ENCODE measurements at places on chromosomes 11 and 22.

- DNase-seq = no peak
These were observed at the start of gene OVOL1 for GRCh38 chr11:65786786-65787636. TSS of gene OVOL1 (plus strand) at chr11:65787063. CDS start at chr11:65787374, 311 bp downstream.

- no peak for DNase-seq
These were observed 4.9 kb downstream of the POLR3H start for GRCh38 chr22:41539146-41540005.

DNA sequence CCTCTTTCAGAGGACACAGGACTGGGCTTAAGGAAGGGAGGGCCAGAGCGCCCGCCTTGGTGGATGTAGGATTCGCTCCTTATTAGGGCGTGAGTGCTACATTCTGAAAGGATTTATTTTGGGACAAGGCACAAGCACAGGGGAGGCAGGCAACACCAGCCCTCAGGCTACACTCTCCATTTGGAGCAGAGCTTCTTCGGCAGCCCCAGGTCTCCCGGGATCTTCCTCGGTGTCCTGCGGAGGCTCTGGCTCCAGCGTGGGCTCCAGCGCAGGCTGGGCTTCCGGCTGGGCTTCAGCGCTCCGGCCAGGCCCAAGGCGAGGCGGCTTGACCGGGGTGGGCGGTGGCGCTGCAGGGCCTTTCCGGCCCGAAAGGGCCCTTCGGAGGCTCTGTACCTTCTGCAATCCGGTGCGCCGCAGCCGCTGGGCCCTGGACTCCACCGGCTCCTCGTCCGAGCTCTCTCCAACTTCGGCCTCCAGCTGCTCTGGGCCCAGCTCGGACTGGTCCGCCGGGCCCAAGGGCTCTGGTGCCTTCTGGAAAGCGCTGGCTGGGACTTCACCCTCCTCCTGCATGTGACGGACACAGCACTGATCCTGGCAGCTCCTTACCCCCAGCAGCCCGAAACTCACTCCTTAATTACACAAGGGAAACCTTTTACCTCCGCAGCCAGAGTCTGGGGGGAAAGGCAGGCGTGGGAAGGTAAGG lies 1.1 kb downstream of the CAVIN3 start:
- DNase-seq = no peak

DNA sequence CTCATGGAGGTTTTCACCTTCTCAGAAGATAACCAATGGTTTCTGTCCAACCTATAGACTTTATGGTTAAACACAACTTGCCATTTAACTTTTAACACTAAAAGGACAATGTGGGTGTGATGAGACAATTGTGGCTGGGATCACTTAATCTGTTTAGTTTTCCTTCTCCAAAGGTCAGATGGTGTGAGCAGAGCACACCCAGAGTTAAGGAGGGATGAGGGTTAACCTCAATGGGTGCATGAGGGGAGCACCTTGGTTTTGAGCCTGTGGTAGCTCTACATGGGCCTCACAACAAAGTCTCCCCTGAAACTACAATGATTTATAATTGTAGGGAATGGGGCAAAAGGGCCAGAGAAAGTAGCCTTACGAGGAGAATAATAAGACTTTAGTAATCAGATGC lies 28.9 kb upstream of the CHRM4 start:
- no peak for DNase-seq

DNA sequence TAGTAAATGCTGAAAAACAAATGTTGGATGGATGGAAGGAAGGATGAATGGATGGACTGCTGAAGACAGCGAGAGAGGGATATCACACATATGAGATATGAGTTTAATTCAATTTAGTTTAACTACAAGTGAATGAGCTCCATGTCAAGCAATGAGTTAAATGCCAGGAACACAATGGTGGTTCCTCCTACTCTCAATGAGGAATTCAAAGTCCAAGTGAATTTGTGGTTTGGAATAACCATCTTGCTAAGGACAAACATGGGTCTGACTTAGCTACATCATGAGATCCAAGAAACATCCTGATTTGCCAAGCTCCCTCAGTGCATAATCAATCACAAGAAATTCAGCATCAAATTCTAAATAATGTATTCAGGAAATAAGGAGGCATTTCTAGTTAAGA lies 26.1 kb upstream of the PPP2R1B start:
- DNase-seq = no peak

DNA sequence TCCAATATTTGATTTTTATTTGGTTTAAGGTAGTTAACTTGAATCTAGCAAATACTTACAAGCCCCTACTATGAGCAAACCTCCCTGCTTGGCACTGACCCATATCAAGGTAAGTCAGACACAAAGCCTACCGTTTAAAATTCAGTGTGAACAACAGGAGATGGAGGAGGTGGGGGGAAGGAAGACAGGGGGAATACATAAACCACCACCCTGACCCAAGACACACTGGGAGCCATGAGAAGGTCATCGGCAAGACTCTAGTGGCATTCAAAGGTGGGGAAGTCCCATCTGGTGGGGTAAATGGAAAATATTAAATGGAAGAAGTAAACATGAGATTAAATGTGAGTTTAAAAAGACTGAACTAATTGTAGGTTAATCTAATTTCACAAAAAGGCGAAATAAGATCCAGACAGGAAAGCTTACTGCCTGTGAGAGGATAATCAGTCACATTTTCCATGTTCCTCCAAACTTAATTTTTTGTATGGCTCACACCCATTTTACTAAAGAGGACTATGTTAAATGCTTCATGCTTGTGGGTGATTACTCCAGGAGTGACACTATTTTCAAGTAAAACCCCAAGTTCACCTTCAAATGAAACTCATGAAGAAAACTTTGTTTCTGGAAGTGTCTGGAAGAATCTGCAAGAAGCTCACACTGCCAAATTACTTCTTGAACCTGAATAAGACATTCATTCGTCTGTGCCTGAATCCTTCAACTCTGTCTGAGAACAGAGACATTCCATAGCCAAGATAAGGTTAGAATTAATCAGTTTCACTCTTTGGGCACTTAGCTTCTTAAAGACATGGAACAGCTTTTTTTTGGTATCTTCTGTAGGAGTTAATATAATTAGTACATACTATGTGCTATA lies 51.7 kb downstream of the PITPNB start:
- DNase-seq = no peak

- no peak for DNase-seq
These were observed 3.8 kb upstream of the ADSL start for GRCh38 chr22:40342521-40342920.

GRCh38 chr11:1484695-1485503 lies 1.7 kb downstream of the MOB2 start:
- no peak for DNase-seq

GRCh38 chr11:115049796-115050195 lies 371.5 kb downstream of the NXPE2 start:
- DNase-seq = no peak

DNA sequence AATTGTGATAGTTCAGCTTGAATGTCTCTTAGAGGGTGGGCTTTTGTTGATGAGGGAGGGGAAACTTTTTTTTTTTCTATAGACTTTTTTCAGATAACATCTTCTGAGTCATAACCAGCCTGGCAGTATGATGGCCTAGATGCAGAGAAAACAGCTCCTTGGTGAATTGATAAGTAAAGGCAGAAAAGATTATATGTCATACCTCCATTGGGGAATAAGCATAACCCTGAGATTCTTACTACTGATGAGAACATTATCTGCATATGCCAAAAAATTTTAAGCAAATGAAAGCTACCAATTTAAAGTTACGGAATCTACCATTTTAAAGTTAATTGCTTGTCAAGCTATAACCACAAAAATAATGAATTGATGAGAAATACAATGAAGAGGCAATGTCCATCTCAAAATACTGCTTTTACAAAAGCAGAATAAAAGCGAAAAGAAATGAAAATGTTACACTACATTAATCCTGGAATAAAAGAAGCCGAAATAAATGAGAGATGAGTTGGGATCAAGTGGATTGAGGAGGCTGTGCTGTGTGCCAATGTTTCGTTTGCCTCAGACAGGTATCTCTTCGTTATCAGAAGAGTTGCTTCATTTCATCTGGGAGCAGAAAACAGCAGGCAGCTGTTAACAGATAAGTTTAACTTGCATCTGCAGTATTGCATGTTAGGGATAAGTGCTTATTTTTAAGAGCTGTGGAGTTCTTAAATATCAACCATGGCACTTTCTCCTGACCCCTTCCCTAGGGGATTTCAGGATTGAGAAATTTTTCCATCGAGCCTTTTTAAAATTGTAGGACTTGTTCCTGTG lies 3.9 kb downstream of the MALAT1 start:
- DNase-seq = no peak

- DNase-seq = no peak
These were observed 22.6 kb downstream of the RASD2 start for GRCh38 chr22:35563211-35563610.

DNA sequence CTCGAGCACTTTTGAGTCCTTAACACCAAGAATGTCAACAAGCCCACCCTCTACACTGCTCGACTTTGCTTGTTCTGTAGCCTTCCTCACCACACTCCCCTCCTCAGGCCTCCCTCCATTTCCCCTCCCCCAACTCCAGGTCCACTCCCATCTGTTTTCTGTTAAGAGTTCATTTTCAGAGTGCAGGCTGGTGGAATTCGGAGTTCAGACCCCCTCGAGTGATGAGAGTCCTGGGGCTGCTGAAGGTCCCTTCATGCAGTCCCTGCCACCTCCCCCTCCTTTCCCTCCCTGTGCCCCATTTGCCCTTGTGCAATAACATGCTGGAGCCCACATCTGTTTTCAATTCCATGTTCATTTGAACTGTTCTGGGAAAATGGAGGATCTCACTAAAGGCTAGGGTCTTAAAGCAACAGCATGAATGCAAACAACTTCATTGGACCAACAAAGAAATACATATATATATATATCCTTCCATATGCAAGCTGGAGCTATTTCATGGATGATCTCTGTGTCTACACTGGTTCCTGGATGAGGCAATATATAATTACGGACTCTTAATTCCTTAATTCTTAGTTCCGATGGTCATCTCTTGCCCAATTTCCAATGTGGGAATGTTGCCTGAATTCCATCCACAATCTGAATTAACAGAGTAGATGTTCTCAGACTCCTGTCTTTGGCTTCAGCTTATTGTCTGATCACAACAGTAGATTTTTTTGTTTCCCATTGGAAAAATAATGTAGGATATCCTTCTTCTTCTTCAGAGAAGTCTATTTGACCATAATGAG lies 340.4 kb downstream of the ETS1 start:
- no peak for DNase-seq

DNA sequence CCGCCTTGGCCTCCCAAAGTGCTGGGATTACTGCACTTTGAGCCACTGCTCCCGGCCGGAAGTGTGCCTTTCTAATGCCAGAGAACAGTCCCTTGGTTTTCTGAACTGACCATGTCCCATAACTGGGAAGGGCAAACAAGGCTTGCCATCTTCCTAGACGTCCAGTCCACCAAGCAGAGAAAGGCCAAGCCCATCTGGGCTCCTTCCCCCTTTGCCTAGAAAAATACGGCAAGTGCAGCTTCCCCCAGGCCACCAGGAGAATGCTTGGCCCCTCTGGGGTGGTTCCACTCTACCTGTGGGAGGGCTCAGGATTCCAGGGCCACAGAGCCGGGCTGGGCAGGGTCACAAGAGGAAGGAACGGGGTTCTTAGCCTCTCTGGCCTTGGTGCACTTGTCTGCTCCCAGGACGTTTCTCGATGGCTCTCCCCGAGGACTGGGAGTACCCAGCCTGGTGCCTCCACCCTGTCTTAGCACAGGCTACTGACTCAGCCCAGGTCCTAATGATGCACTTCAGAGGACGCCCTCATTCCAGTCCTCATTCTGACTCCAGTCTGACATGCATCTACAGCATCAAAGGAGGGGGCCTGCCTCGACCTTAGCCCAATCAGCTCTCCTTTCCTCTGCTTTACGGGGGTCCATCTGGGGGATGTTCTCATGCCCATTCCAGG lies 1.2 kb downstream of the USP2 start:
- DNase-seq = no peak

DNA sequence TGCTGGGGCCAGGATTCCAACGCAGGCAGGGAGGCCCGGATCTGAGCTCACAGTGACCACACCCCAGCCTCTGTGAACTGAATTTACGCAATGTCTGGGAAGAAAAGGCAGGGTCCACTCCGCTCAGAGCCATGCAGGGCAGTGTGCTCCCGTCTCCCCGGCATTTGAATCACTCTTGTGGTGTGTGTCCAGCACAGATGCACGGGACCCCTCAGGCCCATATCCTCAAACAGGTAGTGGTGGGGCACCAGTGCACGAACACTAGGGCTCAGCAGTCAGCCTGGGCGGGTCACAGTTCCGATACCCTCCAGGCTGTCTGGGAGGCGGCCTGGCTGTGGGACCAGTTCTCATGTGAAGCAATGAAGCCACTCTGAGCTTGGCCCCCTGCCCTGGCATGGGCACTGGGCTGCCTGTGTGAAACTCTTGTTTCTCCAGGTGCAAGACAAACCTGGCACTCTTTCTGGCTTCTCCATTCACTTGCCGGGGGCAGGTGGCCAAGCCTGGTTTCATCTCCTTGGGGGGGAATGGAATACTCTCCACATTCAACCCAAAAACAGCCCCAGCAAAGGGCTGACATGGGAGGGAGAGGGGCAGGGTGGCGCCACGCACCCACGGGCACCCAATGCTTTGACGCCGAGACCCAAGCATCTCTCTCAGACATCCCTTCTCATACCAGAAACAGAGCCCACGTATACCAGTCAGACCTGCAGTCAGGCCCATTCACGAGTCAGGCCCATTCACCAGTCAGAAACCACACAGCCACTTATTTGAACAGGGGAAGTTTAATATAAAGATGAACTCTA lies 14.3 kb downstream of the DHCR7 start:
- no peak for DNase-seq

DNA sequence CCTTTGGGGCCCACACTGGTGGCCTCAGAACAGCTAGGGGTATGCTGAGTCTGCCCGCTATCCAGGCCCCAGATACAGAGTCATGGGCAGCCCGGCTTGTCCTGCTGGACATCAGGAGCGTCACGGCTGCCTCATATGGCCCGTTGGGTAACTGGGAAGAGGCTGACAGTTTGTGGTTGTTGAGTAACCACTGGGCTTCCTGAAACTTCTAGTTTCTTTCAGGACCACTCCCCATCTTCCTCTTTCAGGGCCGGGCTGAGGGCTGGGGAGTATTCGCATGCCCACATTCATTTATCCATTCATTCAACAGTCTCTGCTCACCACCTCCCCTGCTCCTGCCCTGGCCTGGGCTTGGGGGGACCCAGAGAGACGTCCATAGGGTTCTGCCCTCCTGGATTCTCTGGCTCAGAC lies 13.4 kb upstream of the P2RY2 start:
- DNase-seq = no peak

GRCh38 chr11:64687204-64687603 lies 35.8 kb downstream of the NRXN2 start:
- DNase-seq = no peak

GRCh38 chr11:122563761-122564160 lies 91.8 kb upstream of the UBASH3B start:
- DNase-seq = no peak

- DNase-seq = no peak
These were observed 1.7 kb upstream of the MYEOV start for GRCh38 chr11:69292221-69292648.

DNA sequence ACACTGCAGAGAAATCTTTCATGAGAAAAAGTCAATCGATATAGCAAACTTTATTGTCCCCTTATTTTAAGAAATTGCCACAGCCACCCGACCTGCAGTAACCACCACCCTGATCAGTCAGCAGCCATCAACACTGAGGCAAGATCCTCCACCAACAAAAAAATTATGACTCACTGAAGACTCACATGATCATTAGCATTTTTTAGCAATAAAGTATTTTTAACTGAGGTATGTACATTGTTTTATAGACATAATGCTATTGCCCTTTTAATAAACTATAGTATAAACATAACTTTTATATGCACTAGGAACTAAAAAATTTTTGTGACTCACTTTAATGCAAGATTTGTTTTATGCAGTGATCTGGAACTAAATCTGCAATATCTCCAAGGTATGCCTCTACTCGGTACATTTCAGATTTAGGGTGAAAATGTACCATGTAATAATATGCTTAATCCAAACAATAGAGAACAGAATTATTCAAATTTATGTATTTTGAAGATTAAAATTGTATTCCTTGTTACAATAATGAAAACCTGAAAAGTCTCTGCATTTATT lies 79.2 kb upstream of the CEP126 start:
- no peak for DNase-seq

Measured in stimulated activated CD4-positive, alpha-beta T cell treated with anti-CD3 and anti-CD28 coated beads, TNF-alpha, amount 100 ng/mL, for 1 hour (primary cell).